ENCODE measurements at places on chromosomes 7 and 10.
A peak's percentile ranks its signal among the peaks of the same experiment; 100 is the strongest.

DNA sequence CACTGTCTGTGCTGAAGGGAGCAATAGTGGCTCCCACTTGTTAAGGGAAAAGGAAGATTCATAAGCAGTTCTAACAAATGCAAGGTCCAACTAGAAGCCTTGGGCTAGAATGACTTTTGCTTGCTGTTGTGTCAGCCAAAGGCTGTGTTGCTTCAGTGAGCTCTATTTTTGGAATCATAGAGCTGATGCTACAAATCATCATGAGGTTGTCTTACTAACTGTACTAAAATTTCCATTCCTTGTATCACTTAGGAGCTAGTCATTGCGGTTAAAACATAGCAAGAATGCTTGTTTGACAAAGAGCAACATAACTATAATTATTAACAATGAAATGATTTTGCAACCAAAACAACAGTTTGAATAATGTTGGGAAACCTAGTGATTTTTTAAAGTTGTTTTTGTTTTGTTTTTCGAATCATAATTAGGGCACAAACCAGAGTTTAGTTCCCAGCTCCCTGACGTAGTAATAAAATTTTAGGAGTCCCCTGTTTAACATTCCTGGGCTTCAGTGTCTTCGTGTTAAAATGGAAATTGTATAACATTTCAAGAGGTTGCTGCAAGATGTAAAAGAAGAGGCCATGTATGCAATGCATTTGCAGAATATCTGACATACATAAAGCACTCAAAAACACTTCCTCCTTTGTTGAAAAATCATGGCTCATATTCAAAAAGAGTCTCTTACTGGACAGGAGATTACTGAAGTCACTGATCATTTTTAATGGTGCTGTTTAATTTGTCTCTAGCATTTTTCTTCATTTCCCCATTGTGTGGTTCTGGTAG is 183.4 kb downstream of the MACC1 start:
- no peak for DNase-seq

GRCh38 chr7:1913466-1914282 is 243.6 kb downstream of the ELFN1 start:
- DNase-seq = peak; percentile 42

DNA sequence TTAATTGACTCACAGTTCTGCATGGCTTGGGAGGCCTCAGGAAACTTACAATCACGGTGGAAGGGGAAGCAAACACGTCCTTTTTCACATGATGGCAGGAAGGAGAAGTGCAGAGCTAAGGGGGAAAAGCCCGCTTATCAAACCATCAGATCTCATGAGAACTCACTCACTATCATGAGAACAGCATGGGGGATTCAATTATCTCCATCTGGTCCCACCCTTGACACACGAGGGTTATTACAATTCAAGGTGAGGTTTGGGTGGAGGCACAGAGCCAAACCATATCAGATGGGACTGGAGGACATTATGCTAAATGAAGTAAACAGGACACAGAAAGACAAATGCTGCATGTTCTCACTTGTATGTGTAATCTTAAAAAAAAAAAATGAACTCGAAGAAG is 141.4 kb upstream of the HABP2 start:
- DNase-seq = no peak

GRCh38 chr7:3294432-3295100 is 6.5 kb upstream of the SDK1 start:
- DNase-seq = no peak

DNA sequence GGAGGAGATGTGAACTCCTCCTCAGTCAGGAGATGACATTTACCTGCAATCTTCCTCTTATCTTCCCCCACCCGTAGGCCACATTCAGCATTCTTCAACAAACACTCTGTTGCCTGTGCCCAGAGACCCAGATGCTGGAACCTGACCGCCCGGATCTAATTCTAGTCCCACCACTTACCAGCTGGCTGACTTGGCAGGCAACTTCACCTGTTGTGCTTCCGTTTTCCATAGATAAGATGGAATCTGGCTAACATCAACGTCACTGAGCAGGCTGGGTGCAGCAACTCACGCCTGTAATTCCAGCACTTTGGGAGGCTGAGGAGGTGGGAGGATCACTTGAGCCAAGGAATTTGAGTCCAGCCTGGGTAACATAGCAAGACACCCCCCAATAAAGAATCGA is 21.3 kb upstream of the FXYD4 start:
- DNase-seq = no peak

Data from nephron progenitor cell (in vitro differentiated cells).